Suppressor macrophage treated with lipopolysaccharide for 4 hours (primary cell): ENCODE measurements at places on chromosomes 6 and 20.
A peak's percentile ranks its signal among the peaks of the same experiment; 100 is the strongest.

DNA sequence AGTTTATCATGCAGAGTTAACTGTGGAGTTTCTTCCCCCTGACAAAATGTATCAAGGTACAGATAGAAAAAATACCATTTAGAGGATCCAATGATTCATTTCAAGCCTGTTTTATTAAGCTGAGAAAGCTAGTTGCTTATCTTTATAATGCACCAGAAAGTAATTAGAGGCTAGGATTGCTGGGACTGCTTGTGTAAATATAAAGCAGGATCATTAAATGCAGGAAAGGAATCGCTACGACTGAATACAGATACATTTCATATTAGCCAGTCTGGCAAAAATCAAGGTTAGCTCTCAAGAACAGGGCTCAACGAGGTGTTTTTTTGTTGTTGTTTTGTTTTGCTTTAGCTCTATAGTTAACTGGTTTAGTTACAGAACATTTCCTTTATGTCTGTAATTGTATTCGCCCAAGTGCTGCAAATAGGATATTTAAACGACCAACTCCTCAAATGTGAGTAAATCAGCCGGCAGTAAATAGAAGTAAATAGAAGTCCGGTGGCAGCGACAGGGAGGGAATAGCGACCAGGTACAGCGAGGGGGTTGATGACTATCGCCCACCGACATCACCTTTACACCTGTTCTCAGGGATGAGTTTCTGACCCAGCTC lies 748 bp downstream of the UBE2J1 start:
- peak; percentile 13 for DNase-seq

- DNase-seq: peak; percentile 72
Observed at GRCh38 chr6:12270551-12271230, 19.5 kb upstream of the EDN1 start.

GRCh38 chr6:18280084-18280483 lies 15.8 kb upstream of the DEK start:
- no peak for DNase-seq

GRCh38 chr6:23655525-23655924 lies 470.5 kb upstream of the NRSN1 start:
- no peak for DNase-seq

DNA sequence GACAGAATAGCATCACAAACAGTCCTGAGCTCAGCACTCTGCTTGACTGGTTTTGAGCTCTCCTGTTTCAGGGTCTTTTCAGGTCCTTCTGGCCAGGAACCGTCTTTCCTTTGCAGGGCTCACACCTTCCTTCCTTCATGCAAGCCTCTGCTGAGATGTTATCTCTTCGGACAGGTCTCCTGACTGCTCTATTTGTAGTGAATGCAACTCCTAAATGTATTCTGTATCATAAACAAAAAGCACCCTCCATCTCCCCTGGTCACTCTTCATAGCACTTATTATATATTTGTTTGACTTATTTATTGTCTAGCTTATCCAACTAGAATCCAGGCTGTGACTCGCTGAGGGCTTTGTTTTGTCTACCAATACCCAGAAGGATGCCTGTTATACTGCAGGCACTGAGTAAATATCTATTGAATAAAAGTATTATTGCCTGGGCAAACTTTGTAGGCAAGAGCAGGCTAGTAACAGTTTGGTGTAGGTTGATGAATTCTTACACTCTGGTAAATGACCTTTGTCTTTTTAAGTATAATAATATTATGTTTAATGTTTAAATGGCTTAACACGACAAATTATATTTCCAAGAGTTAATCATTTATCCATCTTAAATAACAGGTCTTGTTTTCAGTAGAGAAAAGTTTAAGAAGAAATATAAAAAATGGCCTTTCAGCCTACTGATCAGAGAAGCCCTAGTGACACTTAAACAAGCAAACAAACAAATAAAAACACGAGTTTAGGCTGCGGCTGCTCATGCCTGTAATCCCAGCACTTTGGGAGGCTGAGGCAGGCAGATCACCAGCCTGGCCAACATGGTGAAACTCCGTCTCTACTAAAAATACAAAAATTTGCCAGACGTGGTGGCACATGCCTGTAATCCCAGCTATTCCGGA lies 199.7 kb downstream of the BCAS1 start:
- DNase-seq: no peak

DNA sequence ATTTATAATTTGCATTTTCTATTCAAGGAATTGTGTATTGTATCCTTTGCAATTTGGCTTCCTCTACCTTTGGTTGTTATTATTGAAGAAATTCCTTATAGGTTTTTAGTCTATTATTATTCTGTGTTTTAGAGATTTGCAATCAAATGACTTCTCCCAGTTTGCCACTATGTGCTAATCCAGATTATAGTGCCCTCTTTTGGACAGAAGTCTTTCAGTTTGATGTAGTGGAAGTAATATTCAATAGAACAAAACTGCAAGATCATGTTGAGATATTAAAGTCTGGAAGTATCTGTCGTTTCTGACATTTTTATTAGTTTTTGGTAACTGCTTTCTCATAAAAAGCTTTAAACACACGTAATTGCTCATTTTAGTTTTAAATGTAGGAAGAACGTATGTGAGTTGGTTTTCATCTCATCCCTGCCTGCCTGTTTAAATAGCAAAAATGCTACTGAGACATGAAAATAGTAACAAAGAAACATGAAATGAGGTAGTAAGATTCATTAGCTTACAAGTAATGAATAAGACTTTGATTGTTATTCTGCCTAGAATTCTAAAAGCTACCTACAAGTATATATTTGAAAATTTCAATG lies 72.8 kb downstream of the RTN4IP1 start:
- DNase-seq: peak; percentile 53

- peak; percentile 36 for DNase-seq
Observed at GRCh38 chr6:43963203-43963602, 164.0 kb downstream of the MRPL14 start.

DNA sequence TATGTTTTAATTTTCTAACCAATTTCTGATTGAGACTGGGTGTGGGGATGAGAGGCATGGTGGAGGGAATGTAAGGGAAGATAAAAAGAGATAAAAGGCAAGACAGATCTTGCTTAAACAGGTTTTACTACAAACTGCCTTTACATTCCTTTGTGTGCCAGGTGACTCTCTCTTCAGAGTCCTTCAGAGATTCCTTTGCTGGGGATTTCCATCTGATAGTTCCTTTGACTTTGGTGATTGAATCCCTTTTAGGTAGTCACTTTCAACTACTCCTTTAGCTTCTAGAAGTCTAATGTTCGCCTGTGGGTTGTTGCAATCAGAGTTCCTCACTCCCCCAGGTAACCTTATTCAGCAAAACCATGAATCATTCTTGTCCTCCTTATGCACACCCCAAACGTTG lies 283.3 kb upstream of the MANEA start:
- DNase-seq: no peak

DNA sequence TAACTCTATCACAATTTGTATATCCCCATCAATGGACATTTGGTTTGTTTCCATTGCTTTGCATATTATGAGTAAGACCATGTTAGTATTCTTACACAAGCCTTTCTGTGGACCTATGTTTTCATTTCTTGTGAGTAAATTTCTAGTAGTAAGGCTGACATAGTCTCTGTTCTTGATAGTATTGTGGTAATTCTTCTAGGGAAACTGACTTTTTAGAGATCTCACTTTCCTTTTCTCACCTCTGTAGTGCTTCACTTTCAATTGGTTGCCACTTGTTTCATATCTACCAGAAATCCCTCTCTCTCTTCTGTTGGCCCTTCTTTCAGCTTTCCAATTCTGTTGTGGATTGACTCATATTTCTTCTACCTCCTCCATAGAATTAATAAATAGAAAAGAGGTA lies 8.5 kb downstream of the ISM1 start:
- DNase-seq: no peak

DNA sequence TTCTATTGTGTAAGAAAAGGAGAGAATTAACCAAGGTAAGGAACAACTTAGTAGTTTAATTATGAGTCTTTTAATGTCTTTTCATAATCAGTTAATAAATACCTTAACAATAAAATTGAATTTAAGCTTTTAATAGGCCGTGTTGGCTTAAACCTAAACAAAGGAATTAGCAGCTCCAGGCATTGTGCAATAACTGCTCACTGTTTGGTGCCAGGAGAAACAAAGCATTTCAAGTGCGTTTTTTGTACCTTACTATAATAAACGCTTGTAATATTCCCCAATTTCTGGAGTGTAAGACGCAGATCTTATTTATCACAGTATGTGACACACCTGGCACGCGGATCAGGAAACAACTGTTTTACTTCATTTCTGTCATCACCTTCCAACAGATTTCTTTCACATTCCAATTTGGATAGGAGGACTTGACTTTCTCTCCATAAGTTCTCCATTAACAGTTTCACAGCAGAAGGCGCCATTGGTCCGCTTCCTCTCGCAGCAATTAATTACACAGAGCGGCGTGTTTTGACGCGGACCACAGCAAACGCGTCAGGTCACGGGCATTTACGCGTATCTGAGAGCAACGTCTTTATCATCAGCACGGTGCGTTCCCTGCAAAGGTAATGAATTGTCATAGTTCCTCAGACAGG lies 335.8 kb upstream of the NT5E start:
- DNase-seq: no peak

DNA sequence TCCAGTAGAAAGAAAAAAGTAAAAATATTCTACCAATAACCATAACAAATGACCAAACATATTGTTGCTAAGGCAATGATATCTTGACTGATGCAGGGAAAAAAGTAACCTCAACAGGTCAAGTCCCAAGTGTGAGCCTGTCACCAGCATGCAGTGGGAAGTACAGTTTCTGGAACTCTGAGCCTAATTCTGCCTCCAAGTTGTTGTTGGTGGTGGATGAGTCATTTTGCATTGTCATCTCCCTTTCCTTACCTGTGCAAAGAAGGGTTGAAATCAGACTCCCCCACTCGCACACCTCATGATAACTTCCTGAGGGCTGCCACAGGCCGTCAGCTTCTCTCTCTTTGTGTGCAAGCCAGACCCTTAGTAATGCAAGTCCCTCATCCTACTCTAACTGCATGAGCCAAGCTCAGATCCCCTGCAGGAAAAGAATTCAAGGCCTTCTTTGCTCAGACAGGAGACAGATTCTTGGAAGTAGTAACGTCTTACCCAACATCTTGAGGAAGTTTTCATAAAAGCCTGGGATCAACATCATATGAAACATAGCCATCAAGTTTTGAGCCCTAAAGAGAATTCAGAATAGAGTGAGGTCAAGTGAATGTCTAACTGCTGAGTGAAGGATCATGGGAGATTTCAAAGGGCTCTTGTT lies 207.6 kb upstream of the FOXA2 start:
- no peak for DNase-seq

- DNase-seq: no peak
Observed at GRCh38 chr6:55208478-55209458, 34.5 kb downstream of the HCRTR2 start.

DNA sequence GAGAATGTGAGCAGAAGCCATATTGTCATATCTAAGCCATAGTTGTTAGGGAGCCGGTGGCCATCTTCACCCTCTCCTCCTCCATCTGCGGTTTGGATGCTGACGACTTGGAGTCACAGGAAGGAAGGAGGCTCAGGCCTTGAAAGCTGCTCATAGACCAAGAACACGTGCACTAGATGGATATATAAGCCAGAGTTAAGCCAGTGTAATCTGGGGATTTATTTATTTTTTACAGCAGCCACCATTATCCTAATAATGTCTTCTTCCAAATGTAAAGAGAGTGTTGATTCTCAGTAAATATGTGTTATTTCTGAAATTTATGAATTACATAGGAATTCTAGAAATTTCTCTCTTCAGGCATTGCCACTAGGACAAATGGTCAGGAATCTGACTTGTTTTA lies 689.9 kb downstream of the QKI start:
- no peak for DNase-seq

- DNase-seq: no peak
Observed at GRCh38 chr6:30175765-30176164, 12.4 kb downstream of the TRIM15 start.

DNA sequence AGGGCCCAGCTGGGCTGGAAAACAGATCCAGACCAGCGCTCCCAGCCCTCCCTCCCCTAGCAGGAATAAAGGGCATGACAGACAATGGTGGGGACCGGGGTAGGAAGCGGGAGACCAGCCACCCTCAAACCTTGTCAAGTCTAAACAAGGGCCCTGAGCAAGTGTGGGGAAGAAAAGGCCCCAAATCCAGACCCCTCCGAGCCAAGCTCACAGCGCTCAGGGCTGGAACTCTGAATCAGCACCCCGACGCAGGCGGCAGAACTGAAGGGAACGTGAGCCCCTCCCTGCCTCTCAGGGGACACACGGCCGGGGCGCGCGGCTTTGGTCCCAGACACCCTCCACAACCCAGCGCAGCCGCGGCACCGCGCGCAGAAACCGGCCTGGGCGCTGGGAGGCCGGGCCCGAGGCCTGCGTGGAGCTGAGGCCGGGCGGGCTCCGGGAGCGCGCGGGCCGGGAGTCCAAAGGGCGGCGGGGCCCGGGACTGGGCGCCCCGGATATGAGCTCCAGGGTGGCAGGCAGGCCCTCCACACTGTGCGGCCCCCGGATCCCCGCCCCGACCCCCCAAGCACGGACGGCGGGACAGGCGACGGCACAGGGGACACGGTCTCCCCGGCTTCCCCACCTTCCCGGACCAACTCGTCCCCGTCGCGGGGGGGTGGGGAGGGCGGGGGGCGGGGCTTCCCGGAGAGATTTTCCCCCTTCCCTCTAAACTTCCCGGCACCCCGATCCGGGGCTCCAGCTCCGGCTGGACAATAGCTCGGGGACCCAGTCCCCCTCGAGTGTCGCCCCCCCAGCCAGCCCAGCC lies 641 bp downstream of the TEAD3 start:
- no peak for DNase-seq

DNA sequence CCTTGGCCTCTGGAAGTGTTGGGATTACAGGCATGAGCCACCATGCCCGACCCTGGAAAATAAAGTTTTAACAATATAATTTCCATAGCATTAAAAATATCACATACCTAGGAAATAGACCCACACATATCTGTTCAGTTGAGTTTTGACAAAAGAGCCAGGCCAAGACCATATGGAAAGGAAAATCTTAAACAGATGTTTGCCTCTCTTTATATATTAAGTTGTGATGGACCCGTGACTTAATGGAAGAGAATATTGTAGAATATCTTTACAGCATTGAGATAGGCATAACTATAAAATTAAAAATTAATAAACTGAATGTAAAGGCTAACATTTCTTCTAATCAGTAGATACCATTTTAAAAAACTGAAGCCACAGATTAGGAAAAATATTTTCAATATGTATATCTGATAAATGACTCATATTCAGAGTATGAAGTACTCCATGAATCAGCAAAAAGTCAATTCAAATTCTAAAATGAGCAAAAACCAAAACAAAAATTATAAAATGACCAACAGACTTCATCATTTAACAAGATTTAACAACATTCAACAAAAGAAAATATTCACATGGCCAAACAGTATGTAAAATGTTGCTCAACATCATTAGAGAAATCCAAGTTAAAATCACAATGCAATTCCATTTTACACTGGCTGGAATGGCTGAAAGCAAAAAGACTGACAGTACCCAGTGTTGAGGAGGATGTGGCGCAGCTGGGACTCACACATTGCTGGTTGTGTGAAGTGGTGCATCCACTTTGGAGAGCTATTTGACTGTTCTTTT lies 43.3 kb downstream of the GTF2H5 start:
- no peak for DNase-seq

DNA sequence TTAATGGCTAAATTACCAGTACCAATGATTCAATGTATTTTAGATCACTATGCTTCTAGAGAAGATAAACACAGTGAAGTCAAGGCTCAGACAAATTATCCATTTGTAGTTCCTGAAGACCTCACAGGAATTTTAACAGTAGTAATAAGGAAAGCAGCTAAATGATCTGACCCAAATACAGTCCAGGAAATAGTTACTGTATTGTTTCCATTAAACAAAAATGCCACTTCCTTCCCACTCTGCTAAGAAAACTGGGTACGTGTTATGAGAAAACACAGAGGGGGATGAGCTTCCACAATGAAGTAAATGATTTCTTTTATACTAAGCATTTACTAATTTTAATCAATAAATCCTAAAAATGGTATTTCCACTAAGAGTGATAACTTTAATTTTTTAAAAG lies 127.9 kb downstream of the CDK19 start:
- no peak for DNase-seq
